ENCODE measurements at places on chromosomes 3 and 15.

GRCh38 chr3:107634099-107634489, 111.3 kb downstream of the BBX start:
- no peak for DNase-seq

DNA sequence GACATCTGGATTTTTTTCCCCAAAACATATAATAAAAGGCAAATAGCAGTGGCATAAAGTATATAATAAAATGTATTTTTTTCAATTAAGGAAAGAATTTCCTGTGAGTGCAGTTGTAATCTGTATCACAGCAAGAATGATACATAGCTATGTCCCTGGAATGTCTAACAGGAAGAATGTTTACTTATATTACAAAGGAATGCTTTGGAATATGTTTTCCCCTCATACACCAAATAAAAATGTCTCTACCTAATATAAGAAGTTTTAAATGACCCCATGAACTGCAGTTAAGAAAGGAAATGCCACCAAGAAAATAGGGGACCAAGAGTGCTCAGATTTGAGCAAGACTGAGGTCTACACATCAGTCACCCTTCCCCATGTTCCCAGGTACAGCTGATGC, 38.0 kb upstream of the ATP11B start:
- DNase-seq, result no peak

GRCh38 chr15:88630798-88631463, 7.9 kb upstream of the ISG20 start:
- DNase-seq, result no peak

GRCh38 chr3:13657660-13658435, 108.9 kb downstream of the FBLN2 start:
- no peak for DNase-seq

DNA sequence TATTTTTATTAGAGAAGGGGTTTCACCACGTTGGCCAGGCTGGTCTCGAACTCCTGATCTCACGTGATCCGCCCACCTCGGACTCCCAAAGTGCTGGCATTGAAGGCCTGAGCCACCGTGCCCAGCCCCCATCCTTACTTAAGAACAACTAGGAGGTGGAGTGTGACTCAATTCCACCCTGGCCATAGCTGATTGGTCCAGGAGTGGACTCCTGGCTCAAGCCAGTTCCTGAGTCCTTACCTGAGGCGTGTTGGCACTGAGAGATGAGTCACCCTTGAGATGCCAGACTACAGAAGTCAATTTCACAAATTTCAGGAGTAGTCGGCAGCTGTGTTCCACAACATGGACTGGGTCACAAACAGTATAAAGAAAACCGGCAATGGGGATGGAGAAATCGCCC, 124.2 kb downstream of the SHQ1 start:
- no peak for DNase-seq

GRCh38 chr15:73397461-73397860, 28.7 kb upstream of the HCN4 start:
- no peak for DNase-seq

GRCh38 chr15:65948383-65948782, 79.1 kb downstream of the RAB11A start:
- DNase-seq, result no peak

- DNase-seq, result no peak
Measured at GRCh38 chr3:71629711-71630110, 46.2 kb upstream of the FOXP1 start.

DNA sequence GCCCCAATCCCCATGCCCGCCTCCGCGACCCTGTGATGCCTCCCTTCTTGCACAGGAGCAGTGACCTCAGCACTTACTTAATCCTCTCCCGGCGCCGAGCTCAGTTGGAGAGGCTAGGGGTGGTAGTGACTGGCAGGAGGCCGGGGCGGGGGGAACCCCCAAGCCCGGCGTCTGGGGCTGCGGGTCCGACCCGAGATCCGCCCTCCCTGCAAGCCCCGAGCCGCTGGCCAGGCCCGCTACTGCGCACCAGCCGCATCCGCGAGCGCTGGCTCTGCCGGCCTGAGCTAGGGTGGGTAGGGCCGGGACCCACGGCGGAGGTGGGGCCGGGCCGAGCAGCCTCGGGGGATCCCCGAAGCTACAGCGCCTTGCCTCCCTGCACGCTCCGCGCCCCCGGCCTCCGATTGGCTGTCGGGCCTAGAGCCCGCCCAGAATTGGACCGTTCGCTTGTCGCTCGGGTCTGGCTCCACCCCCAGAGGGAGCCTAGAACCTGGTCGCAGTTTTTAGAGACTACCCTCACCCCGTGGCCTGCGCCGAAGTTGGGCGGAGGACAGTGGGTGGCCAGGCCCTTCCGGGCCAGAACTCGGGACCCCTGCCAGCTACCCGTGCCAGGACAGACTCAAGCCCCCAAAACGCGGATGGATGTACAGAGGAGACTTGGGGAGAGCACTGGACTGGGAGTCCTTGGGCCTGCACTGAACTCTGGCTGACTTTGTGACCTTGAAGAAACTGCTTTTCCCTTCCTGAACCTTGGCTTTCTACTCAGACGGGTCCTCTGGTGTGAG, at the start of gene C3orf18:
Gene C3orf18 (minus strand): TSS at position 362 of the 782 bp plus-strand sequence. CDS start 2,048 bp downstream, outside the sequence.
- peak; percentile 66 for DNase-seq

DNA sequence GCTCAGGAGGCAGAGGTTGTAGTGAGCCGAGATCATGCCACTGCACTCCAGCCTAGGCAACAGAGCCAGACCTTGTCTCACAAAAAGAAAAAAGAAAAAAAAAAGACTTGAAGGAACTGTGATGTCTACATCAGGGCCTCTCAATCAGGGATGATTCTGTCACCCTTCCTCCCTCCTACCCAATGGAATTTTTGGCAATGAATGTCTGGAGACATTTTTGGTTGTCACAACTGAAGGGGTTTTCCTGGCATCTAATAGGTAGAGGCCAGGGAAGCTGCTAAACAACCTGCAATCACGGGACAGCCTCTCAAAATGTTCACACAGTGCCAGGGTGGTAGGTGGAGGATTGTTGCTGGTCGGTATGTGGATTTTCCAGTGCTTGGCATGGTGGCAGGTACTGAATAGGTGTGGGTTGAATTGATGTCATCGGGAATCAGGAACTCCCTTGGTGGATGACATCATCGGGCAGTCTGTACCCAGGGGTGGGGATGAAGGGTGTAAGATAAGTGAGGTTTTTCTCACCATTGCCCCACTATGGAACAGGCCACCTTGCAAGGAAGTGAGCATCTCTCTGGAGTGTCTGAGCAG, 71.3 kb downstream of the MESD start:
- DNase-seq, result no peak

DNA sequence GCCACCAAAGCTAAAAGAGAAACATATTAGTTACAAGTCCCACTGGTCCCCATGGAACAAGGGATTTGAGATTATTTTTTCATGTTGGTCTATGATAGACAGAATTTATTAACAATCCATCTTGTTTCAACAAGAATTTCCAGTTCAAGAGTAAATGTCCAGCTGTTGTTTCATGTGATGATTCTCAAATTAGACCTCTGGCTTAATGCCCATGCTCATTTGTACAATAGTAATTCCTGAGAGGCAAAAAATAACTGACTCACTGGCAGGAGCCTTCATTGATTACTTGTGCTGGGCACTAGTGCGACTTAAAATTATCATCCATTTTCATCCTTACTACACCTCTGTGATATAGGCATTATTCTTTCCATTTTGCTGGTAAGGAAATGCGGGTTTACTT, 171.3 kb downstream of the ITPR1 start:
- DNase-seq, result no peak

GRCh38 chr3:159861369-159861987, 127.2 kb upstream of the IL12A start:
- DNase-seq, result no peak

GRCh38 chr15:40891810-40892446, 2.3 kb upstream of the VPS18 start:
- no peak for DNase-seq

- no peak for DNase-seq
Measured at GRCh38 chr3:116734243-116734642, 24.7 kb downstream of the TUSC7 start.

- DNase-seq, result no peak
Measured at GRCh38 chr3:134190250-134190649, 60.4 kb downstream of the RYK start.

DNA sequence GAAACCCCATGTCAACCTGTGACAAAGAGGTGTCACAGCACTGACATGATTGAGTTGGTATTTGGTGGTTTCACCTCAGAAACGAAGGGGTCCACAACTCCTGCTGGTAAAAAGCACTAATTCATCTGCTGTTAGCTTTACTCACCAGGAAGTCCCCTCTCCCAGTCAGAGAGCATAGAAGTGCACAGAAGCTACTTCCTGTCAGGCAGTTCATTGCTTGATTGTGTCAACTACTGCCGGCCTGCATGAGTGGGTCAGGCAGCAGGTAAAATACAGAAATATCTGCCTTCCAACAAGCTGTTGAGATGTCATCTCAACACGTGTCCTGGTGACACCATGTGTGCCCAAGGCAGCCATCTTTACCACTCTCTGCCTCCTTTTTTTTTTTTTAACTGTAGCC, 596.6 kb upstream of the NR2F2 start:
- no peak for DNase-seq

DNA sequence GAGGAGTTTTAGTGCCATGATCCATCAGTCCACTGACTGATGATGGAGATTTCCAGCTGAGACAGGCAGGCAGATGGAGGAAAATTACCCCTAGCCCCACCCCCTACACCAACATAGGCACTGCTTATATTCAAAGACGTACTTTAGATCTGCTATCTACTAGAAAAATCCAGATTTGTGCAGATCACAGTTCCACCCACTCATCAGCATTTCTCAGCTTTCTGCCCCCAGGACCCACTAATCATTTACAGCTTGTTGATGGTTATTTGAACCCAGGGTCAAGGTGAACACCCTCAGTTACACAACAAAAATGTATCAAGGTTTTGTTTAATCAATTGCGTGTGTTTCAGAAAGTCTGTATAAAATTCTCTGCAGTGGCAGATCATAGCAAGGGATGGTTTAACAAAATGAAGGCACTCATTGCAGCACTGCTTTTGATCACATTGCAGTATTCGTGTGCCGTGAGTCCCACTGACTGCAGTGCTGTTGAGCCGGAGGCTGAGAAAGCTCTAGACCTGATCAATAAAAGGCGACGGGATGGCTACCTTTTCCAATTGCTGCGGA, at the start of gene HRG:
Gene HRG (plus strand): TSS at position 390 of the 564 bp plus-strand sequence. CDS start 18 bp downstream, at position 408.
- no peak for DNase-seq

GRCh38 chr3:189727158-189727557, 96.0 kb downstream of the TP63 start:
- no peak for DNase-seq

DNA sequence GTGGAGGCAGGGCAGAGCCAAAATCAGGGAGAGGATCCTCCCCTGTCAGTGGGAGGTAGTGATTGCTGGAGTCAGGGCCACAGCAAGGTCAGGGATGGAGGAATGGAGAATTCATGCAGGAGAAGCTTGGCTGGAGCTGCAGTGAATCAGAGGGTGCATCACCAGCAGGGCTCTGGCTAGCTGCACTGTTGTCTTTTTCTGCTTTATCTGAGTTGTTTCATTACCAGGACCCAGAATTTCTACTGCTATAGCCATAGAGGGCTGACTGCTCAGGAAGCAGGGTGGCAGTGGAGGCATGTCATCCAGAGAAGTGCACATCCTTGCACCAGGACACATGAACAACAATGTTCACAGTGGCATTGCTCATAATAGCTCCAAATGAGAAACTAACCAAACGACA, 113.5 kb upstream of the GALNT15 start:
- DNase-seq, result no peak

DNA sequence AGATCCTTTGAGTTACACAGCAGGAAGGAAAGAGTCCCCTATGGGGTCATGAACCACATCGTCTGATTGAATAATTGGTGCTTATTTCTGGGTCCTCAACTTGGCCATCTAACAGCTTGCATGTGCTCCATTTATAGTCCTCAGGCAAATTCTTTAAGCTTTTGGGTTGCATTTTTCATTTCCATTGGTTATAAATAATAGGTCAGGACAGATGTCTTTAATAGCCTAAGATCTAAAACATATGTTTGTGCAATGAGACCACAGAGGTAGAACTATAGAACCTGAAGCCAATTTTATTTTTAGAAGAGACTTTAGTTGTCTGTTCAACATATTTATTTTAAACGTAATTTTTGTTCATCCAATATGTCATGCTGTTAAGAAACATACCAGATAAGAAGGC, 43.2 kb downstream of the CD200R1L start:
- no peak for DNase-seq

GRCh38 chr3:170712798-170713197, 126.9 kb upstream of the SLC7A14 start:
- DNase-seq, result no peak

DNA sequence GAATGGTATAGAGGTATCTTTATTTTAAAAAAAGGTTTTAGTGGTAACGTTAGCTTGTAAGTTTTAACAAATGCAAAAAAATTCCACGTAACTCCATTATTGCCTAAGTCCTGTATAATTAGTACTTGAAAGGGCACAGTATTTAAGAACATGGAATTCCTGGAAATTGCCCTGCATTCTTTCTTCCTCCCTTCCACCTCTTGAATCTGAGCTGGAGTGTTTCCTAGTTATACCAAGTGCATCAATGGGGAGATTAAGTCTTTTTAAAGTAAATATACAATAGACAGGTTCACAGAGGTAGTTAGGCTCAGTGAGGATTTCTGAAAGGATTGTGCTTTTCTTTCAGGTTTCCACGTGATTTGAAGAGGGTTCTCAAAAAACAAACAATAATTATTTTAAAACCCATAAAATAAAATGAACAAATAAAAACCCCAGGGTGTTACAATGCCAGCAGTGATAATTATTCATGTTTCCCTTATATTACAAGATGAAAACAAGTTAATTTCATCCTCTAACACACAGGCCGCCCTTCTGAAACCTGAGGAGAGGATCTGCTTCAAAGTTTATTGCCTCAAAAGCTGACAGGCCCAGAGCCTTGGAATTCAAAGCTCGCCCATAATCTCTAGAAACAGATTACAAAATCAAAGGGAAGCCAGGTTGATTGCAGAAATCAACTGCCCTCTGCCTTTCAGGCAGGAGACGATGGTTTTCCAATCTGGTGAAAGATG, 128.8 kb upstream of the LMOD3 start:
- DNase-seq, result no peak

- DNase-seq, result no peak
Measured at GRCh38 chr3:38354588-38355330, 8.2 kb downstream of the XYLB start.

DNA sequence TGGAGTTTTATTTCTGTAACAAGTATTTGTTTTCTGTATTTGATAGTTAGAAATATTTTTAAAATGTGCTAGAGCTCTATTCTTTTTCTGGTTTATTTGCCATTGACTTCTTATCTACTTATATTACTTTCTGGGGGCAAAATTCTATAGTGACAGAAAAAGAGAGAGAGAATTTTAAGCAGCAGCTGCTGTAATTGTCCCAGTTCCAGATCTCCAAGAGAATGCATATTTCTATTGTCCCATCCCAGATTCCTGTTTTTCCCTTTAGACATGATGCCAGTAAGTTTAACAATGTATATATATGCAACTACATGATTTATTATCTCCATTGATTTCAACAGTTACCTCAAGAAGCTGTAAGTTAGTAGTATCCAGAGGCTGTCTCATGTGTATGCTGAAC, 541.7 kb upstream of the ZNF385D start:
- no peak for DNase-seq

- DNase-seq, result no peak
Measured at GRCh38 chr3:23865595-23866396, 51.0 kb downstream of the NKIRAS1 start.

GRCh38 chr3:148643389-148643840, 54.3 kb upstream of the AGTR1 start:
- no peak for DNase-seq
